ENCODE measurements at places on chromosomes 5 and 9. TPM values are rescaled to one million over a fixed set of nuclear protein-coding genes. Genes with fewer than 3 reads are reported as not detected.

Gene COL5A1
- 26.4 TPM for polyA plus RNA-seq

DNA sequence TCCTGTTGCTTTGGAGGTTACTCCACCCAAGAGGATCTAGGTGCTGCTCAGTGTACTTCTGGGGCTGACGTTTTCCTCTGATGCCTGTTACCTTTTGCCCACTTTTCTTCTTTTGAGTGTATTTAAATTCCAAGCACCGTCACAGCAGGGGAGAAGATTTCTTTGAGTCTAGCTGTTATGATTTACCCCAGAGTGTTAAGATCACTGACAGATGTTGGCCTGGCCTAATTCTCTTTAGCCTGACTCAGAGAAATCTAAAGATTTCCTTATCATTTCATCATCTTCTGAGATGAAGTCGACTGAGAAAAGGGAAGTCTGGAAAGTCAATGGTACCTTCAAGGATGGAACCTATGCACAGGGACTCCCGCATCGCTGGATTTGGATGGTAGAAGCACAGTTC, 191.5 kb downstream of the FBXL7 start:
- no peak for DNase-seq

GRCh38 chr5:92496545-92496944, 1084.5 kb downstream of the NR2F1-AS1 start:
- DNase-seq: no peak

Gene FBP1
- polyA plus RNA-seq: 0.19 TPM

DNA sequence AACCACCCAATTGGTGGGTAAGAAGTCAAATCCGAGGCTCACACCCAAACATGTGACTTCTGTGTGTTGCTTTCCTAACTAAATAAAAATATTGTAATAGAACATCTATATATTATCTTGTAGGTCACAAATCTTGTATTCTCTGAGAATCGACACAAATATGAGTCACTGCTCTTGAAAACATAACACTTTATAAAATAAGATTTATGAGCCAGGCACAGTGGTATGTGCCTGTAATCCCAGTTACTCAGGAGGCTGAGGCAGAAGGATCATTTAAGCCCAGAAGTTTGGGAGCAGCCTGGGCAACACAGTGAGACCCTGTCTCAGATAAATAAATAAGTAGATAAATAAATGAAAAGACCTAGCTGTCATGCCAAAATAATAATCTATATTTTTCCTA, 624.1 kb downstream of the ANXA1 start:
- DNase-seq: no peak
